ENCODE measurements at places on chromosomes 3 and 15.

GRCh38 chr15:38557921-38558320 lies 6.7 kb downstream of the RASGRP1 start:
- no peak for DNase-seq

DNA sequence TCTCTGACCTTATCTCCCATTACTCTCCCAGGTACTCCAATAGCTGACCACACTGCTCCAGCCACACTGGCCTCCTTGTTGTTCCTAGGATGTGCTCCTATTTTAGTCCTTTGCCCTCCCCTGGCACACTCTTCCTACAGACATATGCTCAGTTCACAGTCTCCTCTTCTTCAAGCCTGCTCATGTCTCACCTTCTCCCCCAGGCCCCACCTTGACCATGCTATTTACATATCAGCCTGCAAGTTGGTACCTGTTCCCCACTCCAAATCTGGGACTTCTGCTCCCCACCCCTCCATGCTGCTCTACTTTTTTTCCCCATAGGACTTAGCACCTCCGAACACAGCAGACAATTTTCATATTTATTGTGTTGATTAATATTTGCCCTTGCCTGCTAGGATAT lies 84.9 kb upstream of the BCL6 start:
- DNase-seq, result no peak

GRCh38 chr3:48345946-48346572 lies 12.6 kb upstream of the SPINK8 start:
- DNase-seq, result no peak

DNA sequence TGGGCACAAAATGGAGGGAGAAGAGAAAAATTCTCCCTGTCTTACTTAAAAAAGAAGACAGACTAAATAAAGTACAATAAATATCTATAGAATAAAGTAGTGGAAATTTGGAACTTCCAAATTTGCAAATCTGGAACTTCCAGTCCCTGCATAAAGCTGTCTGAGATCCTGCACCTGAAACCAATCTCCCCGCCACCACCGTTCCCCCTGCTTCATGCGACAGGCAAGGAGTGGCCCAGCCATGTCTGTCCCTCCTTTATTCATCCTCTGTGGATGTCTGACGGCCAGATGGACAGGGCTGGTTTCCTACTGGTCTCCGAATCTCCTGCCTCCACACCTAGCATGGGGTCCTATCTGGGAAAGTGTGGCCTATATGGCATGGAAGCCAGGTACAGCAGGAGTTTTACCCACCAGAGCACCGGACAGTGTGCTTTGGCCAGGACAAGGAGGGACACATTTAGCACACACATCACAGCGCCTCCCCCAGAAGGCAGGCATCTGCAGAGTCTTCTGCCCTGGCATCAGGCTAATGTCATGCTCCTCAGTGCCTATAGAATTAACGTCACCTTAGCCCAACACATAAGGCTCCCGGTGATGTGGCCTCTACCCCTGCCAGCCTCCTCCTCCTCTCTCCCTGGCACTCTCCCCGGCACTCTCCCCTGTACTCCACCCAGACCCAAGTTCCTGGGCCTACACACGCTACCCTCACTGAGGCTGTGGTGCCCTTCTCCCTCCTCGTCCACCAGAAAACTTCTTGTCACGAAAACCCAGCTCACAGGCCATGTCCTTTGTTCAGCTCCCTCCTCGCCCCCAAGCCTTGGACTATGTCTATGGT lies 170.8 kb downstream of the XXYLT1 start:
- DNase-seq, result no peak

DNA sequence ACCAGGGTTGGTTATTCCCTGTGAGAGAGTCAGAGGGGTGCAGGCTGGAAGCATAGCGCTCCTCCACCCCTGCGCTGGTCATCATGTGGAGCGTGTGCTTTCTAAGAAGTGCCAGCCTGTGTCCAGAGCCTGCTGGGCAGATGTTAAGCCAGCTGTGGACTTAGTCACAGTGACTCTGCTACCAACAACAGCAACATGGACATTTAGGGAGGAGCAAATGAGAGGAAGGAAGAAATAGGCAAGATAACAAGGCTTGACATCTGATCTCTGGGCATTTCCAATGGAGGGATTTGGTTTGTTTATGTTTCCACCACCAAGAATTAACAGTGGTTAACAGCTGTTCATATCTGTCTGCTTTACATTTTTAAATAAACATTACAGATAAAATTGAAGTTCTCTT lies 36.4 kb upstream of the MYZAP start:
- DNase-seq, result no peak

- DNase-seq, result no peak
Measured at GRCh38 chr3:61352306-61352705, 101.1 kb upstream of the FHIT start.

DNA sequence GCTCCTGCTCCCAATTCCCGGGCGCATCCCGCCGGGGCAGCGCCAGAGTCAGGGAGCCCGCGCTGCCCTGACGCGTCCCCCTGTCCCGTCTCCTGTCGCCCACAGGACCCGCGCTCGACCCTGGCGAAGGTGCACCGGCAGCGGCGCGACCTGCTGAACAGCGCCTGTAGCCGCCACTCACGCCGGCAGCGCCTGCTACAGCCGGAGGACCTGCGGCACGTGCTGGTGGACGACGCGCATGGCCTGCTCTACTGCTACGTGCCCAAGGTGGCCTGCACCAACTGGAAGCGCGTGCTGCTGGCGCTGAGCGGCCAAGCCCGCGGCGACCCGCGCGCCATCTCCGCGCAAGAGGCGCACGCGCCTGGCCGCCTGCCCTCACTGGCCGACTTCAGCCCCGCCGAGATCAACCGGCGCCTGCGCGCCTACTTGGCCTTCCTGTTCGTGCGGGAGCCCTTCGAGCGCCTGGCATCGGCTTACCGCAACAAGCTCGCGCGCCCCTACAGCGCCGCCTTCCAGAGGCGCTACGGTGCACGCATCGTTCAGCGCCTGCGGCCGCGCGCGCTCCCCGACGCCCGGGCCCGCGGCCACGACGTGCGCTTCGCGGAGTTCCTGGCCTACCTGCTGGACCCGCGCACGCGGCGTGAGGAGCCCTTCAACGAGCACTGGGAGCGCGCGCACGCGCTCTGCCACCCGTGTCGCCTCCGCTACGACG lies 16.9 kb downstream of the C3orf22 start:
- DNase-seq, result no peak

- DNase-seq, result no peak
Measured at GRCh38 chr15:78925076-78925624, 19.7 kb downstream of the CTSH start.

GRCh38 chr3:46664971-46665762 lies 28.3 kb downstream of the ALS2CL start:
- DNase-seq, result no peak

- DNase-seq, result no peak
Measured at GRCh38 chr3:50473768-50474167, 29.7 kb downstream of the CACNA2D2 start.

- no peak for DNase-seq
Measured at GRCh38 chr3:4528320-4528719, 35.2 kb downstream of the ITPR1 start.

GRCh38 chr3:97983933-97984491 lies 11.8 kb upstream of the RIOX2 start:
- no peak for DNase-seq

GRCh38 chr3:66606868-66607267 lies 106.0 kb upstream of the LRIG1 start:
- DNase-seq, result no peak

DNA sequence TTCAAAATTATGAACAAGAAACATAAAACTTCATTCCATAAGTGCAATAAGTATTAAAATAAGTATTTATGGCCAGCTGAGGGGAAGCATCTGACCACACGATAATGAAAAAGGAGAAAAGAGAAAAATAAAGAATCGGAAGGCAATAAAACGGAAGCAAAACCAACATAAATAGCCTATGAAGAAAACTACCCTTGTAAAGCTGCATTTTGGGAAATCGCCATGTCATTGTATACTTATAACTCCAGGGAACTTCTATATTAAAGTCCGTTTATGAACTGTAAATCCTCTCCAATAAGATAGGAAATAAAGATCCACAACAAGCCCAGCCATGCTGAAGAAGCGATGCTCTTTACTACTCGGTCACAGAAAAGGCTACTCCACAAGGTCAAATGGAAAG lies 47.7 kb downstream of the MORC1 start:
- DNase-seq, result no peak

- no peak for DNase-seq
Measured at GRCh38 chr3:60839246-60839645, 412.0 kb downstream of the FHIT start.

- DNase-seq, result no peak
Measured at GRCh38 chr3:172551874-172552273, 28.6 kb upstream of the TNFSF10 start.

GRCh38 chr3:194117104-194117845 lies 18.7 kb upstream of the HES1 start:
- DNase-seq, result no peak

GRCh38 chr3:100400419-100400779 lies 490 bp downstream of the TOMM70 start:
- DNase-seq, result peak; percentile 7

- DNase-seq, result no peak
Measured at GRCh38 chr15:88479169-88479568, 11.7 kb downstream of the MRPS11 start.

DNA sequence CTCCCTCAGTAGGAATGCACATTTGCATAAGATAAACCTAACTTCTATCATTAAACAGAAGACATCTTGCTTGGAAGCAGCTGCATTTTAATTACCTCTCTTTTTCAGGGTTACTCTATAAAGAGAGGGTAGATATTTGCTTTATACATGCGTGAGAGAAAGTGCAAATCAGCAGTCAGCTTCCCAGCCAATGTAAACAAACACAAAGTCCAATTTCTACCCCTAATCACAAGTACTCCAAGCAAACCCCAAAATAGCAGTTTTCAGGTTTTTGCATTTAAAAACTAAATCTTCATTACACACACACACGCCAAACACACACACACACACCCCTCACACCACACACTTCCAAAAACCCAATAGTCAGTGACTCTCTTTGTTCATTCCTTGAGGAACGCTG lies 303.9 kb upstream of the ALCAM start:
- DNase-seq, result no peak

- DNase-seq, result no peak
Measured at GRCh38 chr3:189368384-189368783, 196.6 kb downstream of the TPRG1 start.

DNA sequence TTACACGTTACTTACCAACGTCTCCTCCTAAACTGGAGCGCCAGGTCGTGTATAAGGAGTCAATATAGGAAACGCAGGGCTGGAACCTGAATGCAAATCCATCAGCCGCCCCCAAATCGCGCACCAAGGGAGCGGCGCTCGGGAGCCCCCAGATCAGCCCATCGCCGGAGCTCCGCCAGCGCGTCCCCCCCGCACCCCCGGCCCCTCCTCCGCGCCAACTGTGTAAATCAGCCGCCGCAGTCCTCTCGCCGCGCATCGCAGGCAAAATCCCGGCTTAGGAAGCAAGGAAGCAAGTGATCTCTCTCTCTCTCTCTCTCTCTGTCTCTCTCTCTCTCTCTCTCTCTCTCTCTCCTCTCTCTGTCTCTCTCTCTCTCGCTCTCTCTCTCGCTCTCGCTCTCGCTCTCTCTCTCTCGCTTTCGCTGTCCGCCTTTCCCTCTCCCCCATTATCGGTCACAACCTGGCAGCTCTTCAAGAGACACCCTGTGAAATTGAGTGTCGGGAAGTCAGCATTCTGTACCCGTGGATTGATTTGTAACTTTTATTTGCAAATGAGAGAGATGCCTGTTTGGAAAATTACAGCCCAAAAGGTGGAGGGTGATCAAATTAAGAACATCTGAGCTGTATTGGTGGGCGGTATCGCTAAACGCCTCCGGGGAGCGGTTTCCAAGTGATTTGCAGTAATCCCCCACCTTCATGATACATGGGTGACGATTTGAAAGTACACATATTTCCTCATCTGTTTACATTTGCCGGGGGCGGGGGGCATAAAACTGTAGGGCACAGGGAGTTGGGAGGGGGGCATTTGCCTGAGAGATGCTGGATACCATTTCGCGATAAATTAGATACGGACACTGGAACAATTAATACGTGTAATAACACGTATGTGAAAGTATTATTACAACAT lies 645 bp upstream of the SLITRK3 start:
- no peak for DNase-seq

DNA sequence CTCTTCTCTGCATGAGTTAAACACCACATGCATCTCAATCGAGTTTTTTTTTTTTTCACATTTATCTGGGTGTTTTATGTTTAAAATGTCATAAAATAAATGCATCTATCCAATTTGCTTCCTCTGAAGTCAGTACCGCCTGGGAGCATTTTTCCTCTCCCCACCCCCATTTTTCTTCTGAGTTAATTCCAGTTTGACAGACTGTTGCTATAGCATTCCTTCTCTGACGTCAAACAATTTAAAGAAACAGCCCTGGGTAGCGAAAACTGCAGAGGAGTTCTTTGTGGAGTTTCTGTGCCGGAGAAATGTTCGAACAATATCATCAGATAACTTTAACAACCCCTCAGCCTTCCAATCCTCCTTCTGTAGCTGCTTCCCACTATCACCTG lies 900 bp upstream of the GNB4 start:
- DNase-seq, result no peak

DNA sequence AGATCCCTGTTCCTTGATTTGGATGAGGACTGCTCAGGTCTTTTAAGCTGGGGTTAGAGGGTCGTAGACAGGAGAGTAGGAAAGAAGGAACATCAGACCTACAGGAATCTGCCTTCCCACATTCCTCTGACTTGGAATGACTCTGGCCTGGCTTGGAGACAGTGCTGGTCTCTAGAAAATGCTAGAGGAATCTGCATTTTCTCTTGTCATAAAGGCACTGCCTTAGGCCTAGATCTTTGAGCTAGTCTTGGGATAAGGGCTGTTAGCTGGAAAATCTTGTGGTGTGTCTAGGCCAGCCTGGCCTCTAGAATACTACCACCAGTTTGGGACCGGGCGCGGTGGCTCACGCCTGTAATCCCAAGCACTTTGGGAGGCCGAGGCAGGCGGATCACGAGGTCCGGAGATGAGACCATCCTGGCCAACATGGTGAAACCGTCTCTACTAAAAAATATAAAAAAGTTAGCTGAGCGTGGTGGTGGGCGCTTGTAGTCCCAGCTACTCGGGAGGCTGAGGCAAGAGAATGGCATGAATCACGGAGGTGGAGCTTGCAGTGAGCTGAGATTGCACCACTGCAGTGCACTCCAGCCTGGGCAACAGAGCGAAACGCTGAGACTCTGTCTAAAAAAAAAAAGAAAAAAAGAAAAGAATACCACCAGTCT lies 17.3 kb upstream of the BSN start:
- DNase-seq, result no peak

- no peak for DNase-seq
Measured at GRCh38 chr15:90822204-90822955, 46.0 kb upstream of the FURIN start.
